ENCODE measurements at places on chromosomes 2 and 18.

DNA sequence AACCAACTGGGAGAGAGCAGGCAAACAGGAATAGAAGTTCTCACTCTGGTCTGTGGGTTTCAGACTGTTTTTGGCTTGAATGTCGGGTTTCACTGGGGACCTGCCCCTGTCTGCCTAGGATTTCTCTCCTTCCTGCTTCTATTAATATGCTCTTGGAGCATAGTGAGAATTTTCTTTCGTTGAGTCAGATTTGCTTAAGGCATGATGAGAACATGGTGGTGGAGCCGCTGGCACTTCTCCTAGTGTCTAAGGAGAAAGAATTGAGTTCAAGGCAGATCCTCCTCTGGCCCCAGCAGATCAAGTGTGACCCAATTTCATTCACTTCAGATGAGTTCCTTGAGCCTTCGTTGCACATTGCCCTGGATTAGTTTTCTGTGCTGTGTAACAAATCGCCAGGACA lies 103.9 kb upstream of the HS6ST1 start:
- peak; percentile 68 for DNase-seq

DNA sequence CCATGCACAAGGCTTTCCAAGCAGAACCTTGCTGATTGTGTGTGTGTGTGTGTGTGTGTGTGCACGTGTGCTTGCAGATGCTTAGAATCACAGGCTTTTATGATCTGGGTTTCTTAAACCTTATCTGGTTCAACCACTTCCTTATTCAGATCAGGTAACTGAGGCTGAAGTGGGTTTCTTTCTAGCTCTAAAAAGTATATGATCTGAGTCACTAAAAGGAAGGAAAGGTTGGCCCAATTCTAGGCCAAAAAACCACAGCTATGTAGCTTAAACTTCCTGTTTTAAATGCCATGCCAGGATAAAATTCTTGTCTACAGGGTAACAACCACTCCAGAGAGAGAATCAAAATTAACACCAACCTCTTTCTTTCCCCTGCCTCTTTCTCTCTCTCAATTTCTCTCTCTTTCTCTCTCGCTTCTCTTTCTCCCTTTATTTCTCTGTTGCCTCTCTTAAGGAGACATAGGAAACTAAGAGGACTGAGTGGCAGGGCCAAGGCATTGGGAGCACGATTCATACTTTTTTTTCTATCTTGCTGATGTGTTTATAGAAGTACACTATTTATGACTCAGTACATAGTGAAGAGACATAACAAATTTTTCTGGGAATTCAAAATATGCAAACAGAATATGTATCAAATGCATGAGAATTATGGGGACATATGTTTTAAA lies 140.3 kb downstream of the TRIB2 start:
- peak; percentile 95 for DNase-seq

GRCh38 chr2:109081374-109081773 lies 47.6 kb upstream of the SH3RF3 start:
- DNase-seq, result no peak

GRCh38 chr2:36963106-36963505 lies 3.2 kb downstream of the STRN start:
- DNase-seq, result no peak

- DNase-seq, result peak; percentile 15
Measured at GRCh38 chr2:187215532-187216240, 232.4 kb downstream of the CALCRL start.

DNA sequence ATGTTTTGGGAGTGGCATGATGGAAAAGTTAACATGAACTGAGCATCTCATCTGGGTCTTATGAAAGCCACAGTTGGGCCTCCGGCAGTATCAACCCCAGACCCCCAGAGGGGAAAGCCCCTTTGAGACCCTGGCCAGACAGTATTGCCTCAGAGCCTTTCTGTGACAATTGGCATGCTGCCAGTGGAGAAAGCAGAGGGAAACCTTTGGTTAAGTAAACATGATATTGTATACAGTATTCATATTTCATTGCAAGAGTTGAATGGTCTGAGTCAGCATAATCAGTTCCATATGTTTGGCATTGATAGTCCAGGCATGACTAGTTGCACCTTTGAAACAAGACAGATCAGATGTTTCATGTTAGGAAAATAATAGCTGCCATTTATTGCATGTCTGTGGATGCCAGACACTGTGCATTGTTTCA lies 20.0 kb downstream of the MERTK start:
- DNase-seq, result no peak

Data from HT1080 (cell line).